ENCODE measurements at places on chromosomes 3 and 15. TPM values are rescaled to one million over a fixed set of nuclear protein-coding genes. Genes with fewer than 3 reads are reported as not detected.

DNA sequence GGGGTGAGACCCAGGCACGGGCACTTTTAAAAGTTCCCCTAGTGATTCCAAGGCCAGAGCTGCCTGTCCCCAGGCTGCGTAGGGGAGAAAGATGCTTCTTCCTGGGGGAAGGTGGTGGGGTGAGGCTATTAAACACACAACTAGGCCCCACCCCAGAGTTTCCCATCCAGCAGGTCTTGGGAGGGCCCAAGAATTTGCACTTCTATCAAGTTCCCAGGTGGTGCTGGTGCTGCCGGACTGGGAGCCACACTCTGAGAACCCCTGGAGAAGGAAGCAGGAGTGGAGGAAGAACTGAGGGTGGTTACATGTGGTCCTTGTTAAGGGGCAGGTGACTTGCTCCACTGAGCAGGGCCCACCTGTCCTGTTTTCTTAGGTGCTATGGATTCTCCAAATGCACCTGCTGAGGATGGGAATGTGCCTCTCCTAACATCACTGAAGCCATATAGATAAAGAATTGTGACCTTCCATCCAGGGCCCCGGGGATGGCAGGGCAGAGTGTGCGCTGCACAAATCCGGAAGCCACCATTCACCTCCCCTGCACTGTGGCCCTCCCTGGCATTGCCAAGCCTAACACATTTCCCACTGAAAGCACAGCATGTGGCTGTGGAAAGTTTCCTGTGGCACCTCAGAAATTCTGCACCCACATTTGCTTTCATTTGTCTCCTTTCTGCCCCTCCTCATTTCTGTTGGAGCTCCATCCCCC is 111.5 kb upstream of the MEF2A start:
- DNase-seq, result no peak

The MESP2 gene
- total RNA-seq, result not detected

The MASP1 gene
- total RNA-seq, result not detected

DNA sequence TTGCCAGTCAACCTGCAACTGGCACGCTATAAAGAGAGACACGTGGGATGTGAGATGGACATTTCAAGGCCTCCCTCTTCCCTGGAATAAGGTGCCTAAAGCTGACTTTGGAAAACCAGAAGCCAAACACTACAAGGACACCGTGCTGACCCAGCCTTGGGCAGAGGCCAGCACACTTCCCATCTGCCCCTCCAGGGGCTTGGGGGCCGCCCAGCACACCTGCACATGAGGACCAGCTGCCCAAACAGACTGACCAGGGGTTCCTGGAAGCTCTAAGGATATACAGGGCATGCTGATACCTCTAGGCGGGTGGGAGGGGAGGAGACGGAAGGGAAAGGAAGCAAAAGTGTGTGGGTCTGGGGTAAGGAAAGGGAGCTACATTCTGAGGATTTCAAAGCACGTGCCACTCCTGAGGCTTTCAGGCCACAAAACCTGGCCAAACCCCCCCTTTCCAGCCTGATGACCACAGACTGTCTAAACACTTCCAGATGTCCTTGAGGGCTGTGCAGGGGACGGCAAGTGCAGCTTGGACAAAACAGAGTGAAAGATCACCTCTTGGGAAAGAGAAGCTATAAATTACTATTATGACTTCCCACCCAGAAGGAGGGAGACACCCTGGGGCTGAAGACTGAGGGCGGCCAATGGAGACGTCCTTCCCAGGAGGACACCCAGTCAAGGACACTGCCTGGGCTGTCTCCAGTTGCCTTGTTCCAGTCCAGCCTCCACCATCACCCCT is 57.9 kb downstream of the ADCY5 start:
- no peak for DNase-seq

GRCh38 chr3:134929976-134930375 is 134.9 kb downstream of the EPHB1 start:
- no peak for DNase-seq

The CFAP100 gene
- not detected for total RNA-seq

DNA sequence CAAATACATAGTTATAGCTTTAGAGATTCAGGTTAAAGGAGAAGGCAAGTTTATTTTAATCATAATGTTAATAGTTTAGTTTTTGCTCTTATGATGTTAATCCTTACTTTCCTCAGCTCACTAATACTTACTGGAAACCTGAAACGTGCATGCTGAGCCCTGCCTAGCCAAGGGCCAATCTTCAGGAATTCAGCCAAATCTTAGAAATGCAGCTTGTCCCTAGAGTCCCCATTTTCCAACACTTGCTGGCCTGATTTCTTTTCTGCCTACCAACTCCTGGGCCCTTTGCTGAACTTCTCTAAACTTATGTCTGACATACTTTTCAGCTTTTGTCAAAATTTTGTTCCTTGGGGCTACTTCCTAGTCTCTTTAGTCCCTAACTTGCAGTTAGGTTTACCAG is 22.8 kb downstream of the BCHE start:
- no peak for DNase-seq

DNA sequence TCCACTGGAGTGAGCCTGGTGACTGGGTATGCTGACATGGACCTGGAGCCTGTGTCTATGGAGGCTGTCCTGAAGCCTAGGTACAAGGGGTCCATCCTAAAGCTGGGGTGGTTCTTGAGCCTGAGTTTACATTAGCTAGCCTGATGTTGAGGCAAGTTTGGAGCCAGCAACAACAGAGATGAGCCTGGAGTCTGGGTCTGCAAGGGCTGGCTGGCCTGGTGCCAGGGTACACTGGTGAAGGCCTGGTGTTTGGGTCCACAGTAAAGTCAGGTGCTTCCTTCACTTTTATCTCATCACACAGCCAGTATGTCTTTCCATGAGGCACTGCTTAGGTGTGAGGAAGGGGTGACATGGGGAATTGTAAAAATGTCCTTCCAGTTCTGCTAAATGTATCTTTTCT is 49.5 kb downstream of the TP63 start:
- DNase-seq, result no peak

The PRR23C gene
- total RNA-seq, result not detected

DNA sequence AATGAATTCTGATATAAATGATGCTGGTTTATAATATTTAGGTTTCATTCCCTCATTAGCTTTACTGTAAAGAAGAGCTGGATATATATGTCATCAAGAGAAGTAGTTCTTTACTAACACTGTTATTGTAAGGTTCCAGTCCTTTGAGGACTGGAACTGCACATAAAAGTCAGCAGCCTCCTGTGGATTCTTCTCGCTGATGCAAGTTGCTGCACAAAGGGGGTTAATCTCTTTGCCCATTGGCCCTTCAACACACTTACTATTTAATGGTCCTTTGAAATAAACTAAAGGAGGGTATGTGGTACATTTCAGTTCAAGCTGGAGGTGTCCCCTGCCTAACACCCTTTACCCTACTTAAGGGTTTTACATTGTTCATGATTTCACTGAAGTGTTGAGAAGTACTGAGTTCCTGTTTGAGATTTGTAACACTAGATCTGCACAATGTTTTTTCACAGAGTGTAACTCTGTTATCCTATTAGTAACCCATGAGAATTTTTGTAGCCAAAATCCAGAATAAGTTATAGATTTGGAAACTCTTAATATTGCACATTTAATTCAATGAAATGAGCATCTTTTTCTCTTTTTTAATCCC is 43.9 kb downstream of the NR2C2 start:
- no peak for DNase-seq

DNA sequence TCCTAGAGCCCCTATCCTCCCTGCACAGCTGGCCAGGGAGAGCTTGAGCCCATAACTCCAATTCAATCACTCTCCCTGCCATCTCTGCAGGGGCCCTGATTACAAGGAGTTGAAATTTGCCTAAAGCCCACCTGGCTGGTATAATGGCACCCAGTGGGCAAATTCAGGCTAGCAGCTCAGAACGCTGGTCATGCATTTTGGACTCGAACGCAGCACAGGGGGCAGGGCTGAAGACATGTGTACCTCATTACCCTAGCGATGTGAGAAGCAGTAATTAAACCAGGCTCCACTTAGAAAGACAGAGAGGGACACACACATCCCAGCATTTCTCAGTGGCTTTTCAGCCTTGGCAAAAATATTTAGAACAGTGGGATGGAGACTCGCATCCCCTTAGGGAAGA is 3.2 kb downstream of the INSYN1 start:
- DNase-seq, result no peak

The GABRR3 gene
- not detected for total RNA-seq

DNA sequence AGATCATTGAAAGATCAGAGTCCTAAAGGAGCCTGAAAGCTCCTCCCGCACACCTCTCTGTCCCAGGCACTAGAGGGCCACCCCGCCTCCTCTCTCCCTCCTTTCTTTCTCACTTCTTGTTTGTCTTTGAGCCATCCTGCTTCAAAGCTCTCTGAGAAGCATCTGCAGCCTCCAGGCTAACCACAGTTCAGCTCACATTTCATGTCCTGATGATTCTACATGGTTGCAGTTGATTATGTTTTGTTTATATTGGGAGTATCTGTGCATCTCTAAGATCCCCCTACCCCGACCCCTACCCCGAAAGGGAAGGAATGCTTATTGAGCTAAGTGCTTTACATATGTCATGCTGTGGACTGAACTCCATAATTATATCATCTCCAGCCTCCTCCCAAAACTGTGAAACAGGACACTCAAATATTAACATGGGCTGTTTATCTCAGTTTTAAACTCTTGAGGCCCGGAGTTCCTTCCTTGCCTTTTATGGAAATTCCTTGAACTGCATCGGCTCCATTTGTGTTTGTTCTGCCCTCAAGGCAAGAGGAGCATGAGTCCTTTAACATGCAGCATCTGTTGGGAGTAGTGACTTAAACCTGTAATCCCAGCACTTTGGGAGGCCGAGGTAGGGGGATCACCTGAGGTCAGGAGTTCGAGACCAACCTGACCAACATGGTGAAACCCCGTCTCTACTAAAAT is 30.9 kb downstream of the MGLL start:
- no peak for DNase-seq

The TMEM266 gene
- not detected for total RNA-seq

- DNase-seq, result no peak
These were observed 1.3 kb downstream of the RAB5A start for GRCh38 chr3:19948226-19948591.

The CPEB1 gene
- 0.27 TPM for total RNA-seq

DNA sequence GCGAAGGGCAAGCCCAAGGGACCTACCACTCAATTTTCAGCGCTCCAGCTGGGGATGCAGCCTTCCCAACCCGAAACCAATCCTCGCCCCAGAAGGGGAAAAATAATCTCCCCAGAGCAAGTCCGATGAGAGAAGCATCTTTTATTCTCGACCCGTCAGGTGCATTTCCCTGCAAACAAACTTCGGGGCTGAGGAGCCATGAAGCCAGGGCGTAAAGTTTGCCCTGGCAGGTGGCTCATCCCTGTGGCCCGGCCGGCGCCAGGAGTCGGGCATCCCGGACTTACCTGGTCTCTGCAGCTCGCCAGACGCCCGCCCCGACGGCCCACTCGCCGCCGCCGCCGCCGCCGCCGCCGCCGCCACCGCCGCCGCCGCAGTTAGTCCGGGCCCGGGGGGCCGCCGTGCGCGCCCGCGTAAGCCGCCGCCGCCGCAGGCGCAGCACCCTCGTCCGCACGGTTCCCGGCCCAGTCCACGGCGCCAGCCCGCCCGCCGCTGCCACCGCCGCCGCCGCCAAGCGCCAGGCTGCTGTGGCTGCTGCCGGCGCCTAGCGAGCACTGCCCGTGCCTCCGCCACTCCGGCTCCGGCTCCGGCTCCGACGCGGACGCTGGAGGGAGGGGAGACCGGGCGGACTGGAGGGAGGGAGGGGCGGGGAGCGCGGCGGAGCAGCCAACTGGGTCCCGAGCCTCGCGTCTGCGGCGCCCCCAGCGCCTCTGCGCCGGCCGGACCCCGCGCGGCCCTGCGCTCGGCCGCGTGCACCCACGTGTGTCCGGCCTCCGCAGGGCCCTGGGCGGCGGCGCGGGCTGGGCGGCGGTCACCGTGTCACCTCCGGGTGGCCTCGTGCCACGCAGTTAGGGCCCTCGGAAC is at the start of gene CNTN3:
TSS of gene CNTN3 (minus strand) at position 553 of the 861 bp plus-strand sequence. CDS start 93,547 bp downstream, outside the sequence.
- no peak for DNase-seq

DNA sequence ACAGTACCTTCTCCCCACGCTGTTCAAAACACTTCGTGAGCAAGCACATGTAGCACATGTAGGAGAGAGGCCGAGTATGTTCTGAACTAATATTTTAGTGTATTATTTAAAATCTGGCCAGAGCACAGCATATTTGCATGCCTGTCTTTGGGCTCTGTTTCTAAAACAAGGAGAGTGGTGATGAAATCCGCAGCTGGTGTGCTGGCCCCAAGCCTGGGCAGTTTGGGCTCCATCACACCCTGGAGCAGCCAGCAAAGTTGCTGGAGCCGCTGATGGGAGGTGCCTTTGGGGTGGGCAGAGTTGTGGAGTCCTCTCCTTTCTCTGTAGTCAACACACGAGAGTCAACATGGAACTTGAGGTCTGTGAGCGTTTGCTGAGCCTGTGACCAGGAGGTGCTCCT is 116.6 kb downstream of the SLCO3A1 start:
- no peak for DNase-seq

The OSBPL10 gene
- total RNA-seq, result 0.83 TPM

- DNase-seq, result no peak
These were observed 95.6 kb downstream of the SCAPER start for GRCh38 chr15:76809412-76810103.

DNA sequence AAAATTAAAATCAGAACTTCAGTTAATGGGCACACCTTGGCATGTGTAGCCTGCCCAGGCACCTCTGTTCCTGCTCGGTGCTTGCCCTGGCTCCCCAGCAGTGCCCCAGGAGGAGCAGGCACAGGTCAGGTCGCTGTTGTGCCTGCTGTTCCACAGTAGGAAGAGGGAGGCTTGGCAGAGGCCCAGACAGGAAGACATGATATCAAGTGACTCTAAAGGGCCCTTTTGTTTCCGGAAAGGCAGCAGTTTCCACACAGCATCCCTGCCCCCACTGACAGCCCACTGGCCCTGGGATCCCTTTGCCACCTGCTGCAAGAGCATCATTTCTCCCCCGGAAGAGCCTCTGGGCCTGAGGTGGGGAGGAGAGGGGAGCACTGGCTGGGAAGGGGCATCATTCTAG is 40.5 kb upstream of the HES1 start:
- no peak for DNase-seq

DNA sequence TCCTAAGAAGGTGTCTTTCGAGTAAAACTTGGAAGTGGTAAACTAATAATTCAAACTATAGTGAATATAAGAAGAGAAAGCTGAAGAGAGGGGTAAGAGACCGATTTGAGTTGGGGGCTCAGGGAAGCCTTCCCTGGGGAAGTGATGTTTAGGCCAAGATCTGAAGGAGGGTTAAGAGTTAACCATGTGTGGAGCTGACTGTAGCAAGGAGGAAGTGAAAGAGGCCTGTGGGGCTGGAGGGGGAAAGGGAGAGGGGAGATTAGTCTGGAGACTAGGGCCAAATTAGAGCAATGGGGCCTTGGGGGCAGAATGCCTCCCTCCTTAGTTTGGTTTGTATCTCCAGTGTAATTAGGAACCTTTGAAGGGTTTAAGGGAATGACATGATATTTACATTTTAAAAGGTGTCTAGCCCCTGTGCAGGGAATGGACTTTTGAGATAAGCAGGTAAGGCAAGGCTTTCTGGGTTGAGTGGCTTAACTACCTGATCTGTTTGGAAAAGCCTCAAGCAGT is 2.2 kb downstream of the ZNF592 start:
- DNase-seq, result no peak

- DNase-seq, result no peak
These were observed 2.6 kb downstream of the GMPS start for GRCh38 chr3:155872904-155873646.

The BCHE gene
- not detected for total RNA-seq

GRCh38 chr3:4734454-4734853 is 241.3 kb downstream of the ITPR1 start:
- DNase-seq, result no peak

The VGLL3 gene
- total RNA-seq, result not detected

- DNase-seq, result no peak
These were observed 209.7 kb downstream of the WDR72 start for GRCh38 chr15:53549697-53550305.

GRCh38 chr3:53809764-53810400 is 36.3 kb downstream of the CHDH start:
- DNase-seq, result no peak

Measured in CD8-positive, alpha-beta T cell (primary cell).